Hematopoietic multipotent progenitor cell treated with erythropoietin and hydrocortisone succinate and interleukin-3 and kit ligand, for 17 days (in vitro differentiated cells): ENCODE measurements at places on chromosomes 6 and 20.

- DNase-seq, result no peak
These were observed 33.6 kb upstream of the ID4 start for GRCh38 chr6:19803331-19804204.

GRCh38 chr20:17262786-17263185 is 35.9 kb downstream of the PCSK2 start:
- DNase-seq, result no peak

DNA sequence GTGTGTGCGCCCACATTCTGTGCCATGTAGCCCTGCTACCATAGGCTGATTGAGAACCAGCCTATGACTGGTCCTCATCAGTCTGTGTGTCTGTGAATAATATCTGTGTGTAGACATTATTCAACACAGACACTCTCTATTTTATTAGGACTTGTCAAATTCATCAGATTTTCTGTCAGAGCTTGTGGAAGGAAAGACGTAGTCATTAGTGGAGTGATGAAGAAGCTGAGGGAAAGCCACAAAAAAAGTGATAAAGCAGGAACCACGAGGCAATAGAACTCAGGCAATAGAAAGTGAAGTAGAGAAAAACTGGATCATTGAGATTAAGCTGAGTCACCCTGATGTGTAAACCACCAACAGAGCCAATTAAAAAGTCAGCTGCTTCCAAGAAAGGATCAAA is 122.2 kb upstream of the MARCKS start:
- DNase-seq, result no peak

GRCh38 chr6:122740936-122741335 is 38.6 kb upstream of the FABP7 start:
- no peak for DNase-seq

GRCh38 chr6:128135325-128135724 is 234.5 kb upstream of the THEMIS start:
- no peak for DNase-seq

DNA sequence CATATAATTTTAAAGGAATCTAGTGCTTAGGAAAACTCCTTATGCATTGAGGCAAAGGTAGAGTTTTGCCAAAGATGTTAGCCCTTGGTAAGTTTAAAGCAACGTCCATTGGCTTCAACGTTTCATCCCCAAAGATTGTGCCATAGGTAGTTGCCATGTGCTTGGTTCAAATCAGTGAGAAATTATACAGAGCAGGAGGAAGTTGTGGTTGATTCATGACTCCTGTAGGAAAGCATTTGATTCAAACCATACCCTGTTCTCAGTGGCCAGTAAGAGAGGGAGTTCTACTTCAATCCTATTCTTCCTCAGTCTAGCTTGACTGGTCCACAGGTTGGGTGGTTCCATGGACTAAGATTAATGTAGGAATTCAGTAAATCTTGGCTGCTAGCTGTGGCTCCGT is 535.6 kb downstream of the QKI start:
- DNase-seq, result no peak

DNA sequence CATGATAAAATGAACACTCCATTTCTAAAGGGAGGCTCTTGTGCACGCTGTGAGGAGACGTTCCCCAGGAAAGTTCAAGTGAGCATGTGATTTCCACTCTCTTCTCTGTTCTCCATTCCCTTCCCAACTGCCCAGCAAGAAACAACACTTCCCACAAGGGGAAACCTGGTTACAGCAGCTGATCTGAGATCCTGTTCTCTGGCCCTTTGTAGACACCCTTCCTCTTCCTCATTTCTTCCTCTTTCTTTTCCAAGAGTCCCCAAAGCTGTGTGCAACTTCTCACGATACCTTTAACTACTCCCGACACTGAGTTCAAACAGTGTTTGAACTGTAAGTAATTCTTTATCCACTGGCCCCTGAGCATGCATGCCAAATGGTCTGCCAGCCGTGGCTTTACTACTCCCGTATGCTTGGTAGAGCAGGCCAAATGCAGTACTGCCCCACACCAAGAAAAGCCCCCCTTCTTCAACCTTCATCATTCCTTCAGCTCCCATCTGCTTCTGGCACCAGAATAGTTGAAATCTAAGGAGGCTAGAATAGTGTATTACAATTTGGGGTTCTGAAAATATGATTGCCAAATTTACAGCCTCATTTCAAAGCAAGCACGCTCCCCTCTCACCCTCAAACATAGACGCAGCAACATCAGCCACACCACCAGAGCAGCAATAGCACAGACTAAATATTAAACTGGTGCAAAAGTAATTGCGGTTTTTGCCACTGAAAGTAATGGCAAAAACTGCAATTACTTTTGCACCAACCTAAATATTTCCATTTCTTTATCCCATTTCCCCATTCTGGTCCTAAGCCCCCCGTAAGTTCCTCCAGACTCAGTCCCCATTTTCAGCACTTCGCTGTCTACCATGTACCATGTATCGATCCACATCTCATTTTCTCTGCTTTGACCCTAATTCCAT is 4.3 kb downstream of the HLA-DMB start:
- no peak for DNase-seq

DNA sequence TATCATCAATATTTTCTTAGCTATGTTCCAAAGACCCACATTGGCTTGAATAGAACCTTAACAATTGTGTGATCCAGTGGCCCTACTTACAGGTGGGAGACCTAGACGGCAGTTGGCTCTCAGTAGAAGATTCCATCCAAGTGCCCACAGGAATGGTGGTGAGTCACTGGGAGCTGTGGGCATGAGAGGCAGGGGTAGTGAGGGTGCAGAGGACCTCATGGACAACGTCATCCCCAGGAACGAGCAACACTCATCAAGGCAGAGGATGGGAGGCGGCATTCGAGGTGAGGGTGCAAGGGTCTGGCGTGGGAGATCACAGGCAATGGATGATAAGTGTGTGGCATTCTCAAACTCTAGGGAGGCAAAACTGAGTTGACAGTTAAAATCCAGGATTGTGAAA is 17.5 kb upstream of the SPO11 start:
- DNase-seq, result no peak

GRCh38 chr6:36508532-36508931 is 38.7 kb downstream of the STK38 start:
- no peak for DNase-seq

DNA sequence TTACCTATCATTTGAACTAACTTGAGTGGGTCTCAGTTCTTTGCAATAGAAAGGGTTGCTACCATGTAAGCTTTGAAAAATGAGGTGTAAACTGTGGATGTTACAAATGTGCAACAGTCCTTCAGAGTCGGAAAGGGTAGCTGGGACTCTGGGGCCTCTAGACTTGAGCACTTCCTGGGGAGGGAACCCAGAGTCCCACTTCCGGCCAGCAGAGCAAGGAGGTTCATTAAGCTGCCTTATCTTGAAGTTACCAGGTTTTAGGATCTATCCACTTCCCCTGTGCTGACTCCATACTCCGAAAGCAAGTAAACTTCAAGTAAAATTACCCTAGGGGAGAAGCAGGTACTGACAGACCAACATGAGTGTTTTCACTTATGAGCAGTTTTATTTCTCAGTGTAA is 9.4 kb downstream of the TRIM10 start:
- peak; percentile 63 for DNase-seq

- DNase-seq, result peak; percentile 80
These were observed 54.7 kb upstream of the HFE start for GRCh38 chr6:26032340-26033084.

- peak; percentile 75 for DNase-seq
These were observed 567 bp upstream of the FNDC11 start for GRCh38 chr20:63553251-63553932.

DNA sequence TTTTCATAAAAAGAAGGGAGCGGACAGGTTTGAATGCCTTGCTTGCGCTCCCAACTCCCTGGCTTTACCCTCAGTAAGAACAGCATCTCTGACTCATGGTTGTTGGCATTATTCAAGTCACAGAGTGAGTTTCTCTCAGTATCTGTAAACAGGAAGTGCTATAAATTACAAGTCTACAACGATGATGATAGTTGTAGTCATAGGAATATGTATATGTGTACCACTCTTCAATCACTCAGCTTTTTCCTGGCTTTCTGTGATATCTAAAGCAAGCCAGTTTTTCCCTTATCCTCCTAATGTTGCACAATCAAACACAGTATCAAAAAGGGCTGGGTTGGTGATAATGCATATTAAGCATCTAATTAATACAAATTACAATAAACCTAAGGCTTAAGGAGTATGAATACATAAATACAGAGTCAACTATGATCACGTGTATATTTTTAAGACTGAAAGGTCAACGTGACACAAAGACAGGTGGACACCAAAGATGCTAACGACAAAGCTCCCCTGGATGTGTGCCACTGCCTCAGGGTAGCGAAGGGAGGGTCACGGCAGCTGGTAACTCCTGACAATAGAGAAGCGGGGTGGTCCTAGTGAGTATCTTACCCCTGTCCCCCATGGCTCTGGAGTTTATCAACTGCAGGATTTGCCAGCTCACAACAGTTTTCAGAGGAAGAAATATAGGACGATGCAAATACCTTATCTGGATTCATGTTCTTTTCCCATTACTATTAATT is 202.8 kb downstream of the BTBD9 start:
- no peak for DNase-seq

DNA sequence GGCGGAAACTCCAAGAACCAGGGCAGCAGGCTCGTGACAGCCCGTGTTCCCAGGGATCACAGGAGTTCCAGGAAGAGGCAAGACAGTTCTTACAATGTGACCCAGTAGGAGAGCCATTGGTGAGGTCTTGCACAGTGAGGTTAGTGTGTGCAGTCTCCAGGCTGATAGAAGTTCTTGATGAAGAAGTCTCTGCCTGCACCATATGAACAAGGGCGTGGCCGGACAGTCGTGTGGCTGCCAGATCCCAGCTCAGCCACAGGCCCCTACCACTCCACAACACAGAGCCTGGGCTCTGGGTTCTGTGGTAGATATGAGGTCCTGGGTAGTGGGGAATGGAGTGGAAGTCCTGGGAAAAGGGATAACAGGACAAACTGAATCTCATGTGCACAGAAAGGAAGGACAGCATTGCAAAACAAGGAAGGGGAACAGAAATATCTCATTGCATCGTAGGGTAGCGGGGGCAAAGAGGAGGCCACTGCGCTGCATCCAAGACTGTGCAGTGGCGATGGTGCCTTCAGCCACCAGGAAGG is 65.2 kb downstream of the STX11 start:
- DNase-seq, result peak; percentile 28

DNA sequence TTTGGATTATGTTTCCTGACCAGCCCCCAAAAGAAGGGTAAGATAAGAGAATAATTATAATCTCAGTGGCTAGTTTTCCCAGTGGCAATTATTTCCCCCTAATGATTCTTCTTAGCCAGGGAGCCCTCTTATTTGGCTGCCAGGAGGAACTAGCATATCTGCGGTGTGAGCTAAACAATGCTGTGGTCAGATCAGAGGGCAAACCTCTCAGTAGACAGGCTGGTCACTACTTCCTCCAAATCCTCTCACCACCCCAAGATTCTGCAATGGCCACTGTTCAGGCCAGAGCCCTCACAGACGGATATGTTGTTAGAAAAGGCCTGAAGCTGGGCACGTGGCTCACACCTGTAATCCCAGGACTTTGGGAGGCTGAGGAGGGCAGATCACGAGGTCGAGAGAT is 273.4 kb upstream of the SASH1 start:
- DNase-seq, result no peak

DNA sequence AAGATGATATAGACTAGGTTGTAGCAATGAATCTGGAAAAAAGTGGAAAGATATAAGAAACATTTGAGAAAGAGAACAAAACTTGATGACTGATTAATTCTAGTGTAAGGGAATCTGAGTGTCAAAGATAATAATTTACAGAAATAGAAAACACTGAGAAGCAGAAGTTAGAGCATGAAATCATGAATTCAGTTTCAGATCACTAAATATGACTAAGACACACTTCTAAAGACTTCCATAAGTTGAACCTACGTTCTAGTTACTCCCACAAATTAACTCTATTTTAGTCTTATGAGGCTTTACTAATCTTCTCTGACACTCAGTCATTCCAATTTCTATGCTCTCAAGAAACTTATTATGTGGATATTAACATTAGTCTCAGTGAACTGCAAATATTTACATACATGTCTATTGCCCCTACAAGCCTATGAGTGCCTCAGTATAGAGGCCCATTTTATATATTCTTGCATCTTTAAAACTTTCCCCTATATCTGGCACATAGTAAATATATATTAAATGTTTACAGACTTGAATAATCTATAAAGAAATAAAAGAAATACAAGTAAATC is 30.4 kb downstream of the IBTK start:
- DNase-seq, result no peak

- no peak for DNase-seq
These were observed 75.1 kb downstream of the CDC40 start for GRCh38 chr6:110255211-110255750.

DNA sequence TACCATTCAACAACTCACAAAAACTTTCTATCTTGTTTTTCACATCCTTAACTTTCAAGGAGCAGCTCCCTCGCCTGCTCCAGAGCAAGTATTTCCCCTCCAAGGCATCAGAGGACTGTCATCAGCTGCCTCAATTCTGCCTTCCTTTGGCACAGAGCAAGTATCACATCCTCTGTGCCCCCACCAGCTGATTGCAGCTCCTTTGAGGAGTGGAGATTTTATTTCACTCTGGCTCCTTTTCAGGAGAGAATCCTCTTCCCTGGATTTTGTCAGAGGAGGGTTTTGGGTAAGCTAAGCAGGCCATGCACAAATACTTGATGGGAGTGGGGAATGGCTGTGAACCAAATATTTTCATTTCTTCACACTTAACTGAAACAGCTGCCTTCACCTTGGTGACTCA is 610.5 kb upstream of the FLRT3 start:
- DNase-seq, result no peak

GRCh38 chr6:131125431-131125830 is 9.8 kb upstream of the AKAP7 start:
- DNase-seq, result no peak

DNA sequence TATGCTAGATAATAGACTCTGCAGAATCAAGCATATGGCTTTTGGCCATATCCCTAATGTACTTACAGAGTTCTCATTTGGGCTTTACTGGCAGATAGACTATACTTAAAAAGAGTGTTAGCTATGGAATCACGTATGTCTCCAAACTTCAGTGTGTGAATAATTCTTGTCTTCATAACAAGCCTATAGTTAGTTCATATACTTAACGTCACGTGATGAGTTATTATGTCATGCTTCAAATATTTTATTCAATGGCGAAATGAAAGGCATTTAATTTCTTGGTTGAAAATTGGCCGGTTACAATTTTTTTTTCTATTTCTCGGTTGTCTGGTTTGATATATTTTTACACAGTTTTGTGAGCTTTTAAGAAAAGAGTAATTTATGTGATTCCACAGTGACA is 62.7 kb downstream of the MEI4 start:
- no peak for DNase-seq

DNA sequence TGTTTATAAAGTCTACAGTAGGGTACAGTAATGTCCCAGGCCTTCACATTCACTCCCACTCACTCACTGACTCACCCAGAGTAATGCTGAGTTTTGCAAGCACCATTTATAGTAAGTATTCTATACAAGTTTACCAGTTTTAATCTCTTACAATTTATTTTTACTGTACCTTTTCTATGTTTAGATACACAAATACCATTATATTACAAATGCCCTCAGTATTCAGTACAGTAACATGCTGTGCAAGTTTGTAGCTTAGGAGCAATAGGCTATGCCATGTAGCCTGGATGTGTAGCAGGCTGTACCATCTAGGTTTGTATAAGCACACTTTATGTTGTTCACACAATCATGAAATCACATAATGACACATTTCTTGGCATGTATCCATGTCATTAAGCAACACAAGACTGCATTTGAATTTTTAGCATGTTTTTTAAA is 673.6 kb downstream of the CD109 start:
- no peak for DNase-seq
